ENCODE measurements at places on chromosomes 2 and 18.

DNA sequence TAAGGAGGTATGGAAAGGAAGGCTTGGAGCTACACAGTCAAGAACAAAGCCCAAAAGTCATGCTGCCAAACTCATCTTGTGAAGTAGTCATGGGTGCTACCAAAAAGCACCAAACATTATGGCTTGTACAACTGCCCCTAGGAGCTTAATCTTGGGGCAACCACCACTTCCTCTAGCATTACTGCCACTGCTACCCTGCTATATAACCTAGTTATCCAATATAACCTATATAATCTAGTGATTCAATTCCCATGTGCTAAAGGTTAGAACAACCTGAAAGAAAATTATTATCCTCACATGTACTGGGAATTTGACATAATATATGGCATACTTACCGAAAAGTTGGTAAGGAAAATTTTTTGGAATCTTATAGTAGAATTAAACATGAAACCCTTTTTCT, 102.6 kb upstream of the RBBP8 start:
- no peak for DNase-seq

- DNase-seq, result no peak
Measured at GRCh38 chr18:79229431-79229830, 160.2 kb downstream of the ATP9B start.

- no peak for DNase-seq
Measured at GRCh38 chr2:150595803-150596470, 108.5 kb upstream of the RND3 start.

DNA sequence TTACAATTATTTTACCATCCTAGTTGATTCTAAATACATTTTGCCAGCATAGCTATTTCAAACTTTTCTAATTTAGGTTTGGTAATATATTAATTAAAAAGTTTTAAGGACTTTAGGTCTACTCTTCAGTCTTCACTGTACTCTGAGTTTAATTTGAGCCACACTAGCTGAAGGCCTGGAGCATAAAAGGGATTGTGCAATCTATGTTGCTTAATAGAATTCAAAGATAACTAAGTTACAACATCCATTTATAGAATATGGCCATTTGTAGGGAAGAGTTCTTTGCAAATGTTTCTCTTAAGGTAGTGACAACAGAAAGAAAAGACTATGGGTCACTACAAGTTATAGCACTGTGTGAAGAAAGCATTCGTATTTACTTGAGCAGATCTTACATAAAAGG, 702.2 kb upstream of the NRXN1 start:
- DNase-seq, result no peak

- DNase-seq, result peak; percentile 29
Measured at GRCh38 chr2:25606892-25607291, 66.5 kb downstream of the DTNB start.

GRCh38 chr2:197286805-197287595, 23.6 kb downstream of the ANKRD44 start:
- DNase-seq, result peak; percentile 28

- no peak for DNase-seq
Measured at GRCh38 chr2:33650171-33650570, 51.1 kb upstream of the FAM98A start.

DNA sequence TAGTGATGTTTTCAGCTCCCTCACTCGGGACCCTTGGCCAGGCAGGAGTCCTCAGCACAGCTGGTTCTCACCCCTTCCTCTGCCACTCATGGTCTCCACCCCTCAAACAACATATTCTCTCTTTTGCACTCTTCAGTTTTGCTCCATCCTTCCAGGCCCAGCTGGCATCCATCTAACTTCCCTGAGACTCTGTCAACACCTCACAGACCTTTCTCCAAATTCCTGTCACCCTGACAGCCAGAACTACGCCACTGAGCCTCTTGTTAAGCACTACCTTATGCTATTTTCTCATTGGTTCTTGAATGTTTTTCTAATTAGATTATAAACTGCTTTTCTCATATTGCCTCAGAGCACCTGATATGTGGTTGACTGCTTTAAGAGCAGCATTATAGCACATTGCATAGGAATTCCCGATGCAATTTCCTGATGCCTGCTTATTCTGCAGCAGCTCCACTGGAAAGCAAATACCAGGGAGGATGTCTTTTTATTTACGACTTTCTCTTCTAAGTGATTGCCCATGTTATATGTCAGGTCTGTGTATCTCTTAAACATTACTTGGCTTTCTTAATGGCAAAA, 12.4 kb upstream of the INO80C start:
- DNase-seq, result no peak

DNA sequence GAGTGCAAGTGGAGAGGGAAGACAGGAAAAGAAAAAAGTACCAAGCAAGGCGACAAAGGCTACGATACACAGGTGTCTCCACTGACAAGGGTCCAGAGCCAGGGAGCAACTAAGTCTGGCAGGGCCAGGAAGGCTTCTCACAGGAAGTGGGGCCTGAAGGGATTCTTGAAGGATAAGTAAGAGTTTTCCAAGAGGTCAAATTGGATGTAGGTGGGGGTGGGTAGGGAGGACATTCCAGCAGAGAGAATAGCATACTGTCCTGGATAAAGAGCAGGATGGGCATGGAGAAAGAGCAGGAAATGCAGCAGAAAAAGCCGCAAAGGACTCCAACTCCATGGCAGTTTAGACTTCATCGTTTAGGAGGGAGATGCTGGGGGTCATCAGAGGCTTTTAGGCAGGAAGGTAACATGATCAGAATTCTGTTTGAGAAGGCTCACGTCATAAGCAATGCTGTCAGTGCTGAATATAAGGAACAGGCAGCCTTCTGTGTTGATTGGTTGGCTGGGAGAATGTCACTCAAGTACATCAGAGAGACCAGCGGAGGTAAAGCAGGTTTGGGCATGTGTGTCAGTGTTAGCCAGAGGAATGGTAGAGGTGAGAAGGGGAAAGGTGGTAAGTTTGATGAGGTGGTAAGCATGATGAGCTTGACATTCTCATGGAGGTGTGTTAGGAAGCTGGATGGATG, 35.1 kb downstream of the ARHGAP25 start:
- no peak for DNase-seq

DNA sequence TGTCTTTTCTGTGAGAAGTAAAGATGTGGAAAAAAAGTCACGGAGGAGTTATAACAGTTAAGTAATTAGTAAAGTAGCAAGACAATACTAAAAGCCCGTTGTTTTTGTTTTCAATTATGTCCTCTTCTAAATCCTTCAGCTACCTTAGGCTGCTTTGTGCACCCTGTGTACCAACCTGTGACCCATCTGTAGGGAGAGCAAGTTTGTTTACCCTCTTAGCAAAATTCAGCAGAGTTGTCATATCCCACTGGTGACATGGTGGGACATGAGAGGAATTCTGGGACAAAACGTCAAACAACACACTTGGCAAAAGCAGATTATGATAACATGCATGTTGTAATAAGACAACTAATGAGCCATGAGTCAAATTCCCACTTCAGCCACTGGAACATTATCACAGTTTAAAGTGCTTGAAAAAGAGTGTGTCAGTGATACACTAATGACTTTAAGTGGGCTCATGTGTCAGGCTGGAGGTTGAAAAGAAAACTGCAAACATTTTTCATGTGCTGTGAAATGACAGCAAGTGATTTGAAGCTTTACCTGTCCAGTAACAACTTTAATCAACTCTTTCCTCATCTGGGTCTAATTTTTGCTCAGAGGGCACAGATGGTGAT, 392.8 kb upstream of the ACVR2A start:
- no peak for DNase-seq

DNA sequence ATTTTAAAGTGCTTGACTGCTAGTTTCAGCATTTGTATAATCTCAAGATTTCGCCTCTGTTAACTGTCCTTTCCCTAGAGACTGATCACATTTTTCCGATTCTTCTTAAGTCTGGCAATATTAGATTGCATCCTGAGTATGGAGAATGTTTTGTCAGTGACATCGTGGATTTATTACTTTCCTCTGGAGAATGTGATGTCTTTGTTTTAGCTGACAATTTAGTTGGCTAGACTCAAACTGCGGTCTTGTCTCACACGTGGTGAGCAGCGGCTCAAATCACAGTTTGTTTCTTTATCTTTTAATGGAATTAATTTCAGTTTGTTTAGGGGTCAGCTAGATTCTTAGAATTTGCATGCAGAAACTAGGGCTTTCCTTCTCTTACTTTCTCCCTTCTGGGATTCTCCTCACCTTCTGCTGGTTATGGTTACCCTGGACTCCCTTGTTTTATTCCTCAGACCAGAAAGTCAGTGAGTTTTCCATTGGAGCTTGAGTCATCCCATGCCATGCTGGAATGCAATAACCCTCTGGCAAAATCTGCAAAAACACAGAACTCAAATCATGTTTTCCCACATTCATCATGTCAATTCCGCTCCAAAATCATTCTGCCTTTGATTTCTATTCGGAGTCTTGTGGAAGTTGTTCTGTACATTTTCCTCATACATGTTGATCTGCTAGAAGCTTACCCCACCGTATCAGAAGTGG, 327.2 kb upstream of the TRIB2 start:
- DNase-seq, result no peak

- no peak for DNase-seq
Measured at GRCh38 chr18:29188760-29189159, 1011.8 kb upstream of the CDH2 start.

DNA sequence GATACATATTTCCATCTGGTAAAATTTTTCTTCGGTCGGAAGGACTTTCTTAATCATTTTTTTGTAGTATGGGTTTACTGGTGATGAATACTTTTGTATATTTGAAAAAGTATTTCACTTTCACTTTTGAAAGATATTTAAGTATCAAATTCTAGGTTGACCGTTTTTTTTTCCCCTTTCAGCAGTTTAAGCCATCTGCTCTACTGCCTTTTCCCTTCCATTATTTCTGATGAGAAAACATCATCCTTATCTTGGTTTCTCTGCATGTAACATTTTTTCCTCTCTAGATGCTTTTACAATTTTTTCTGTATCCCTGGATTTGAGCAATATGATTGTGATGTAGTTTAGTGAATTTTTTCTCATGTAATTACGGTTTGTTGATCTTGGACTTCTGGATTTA, 87.0 kb downstream of the MTX2 start:
- no peak for DNase-seq

DNA sequence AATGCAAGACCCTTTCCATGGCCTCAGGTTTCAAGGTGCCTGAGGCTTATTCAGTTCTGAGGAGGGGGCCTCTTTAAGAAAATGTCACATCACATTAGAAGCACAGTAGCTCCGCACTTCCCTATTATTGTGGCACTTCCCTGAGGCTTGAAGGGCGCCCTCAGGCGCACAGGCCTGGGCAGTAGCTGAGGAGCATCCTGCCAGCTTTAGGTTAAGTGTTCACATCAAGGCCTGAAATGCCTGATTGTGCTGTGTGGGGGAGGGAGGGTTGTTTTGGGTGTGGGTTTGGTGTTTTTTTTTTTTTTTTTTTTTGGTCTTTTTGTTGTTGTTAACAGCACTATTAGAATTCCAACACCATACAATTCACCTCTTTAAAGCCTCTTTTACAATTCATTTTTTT, 107.9 kb downstream of the CABLES1 start:
- no peak for DNase-seq

GRCh38 chr2:120748741-120749140, 13.1 kb downstream of the GLI2 start:
- DNase-seq, result no peak

- no peak for DNase-seq
Measured at GRCh38 chr2:142478206-142478605, 347.4 kb upstream of the LRP1B start.

DNA sequence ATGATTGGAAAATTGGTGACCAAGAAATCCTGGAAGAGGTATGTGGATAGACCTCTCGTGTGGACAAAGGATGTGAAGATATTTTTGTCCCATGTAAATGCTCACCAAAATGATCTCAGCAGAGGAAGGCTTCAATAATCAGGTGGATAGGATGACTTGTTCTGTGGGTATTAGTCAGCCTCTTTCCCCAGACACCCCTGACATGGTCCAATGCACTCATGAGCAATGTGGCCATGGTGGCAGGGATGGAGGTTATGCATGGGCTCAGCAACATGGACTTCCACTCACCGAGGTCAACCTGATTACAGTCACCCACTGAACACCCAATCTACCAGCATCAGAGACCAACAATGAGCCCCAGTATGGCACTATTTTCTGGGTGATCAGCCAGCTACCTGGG, 20.2 kb downstream of the CHRNA1 start:
- DNase-seq, result no peak

DNA sequence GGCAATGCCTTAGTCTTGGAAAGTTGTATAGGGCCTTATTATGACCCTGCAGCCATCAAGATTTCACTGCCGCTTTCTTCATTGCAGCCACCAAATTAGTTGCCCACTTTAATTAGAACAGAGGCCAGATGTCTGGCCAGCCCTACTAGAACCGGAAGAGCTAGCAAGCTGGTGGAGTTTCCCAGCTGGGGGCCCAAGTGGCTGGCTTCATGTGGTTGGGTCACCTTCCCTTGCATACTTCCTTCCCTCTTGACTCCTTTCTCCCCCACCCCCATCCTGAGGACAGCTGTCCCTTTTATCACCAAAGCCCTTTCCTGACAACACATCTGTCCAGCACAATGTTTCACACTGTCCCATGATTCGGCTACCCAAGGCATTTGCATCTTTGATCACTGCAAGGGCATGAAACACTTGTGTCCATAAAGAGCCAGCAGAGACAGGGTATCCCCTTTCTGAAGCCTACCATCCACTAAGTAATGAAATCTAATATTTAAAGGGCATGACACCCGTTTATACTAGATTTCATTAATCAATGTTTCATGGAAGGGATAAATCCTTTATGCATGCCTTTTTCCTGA, 187.2 kb downstream of the BCL11A start:
- DNase-seq, result no peak

DNA sequence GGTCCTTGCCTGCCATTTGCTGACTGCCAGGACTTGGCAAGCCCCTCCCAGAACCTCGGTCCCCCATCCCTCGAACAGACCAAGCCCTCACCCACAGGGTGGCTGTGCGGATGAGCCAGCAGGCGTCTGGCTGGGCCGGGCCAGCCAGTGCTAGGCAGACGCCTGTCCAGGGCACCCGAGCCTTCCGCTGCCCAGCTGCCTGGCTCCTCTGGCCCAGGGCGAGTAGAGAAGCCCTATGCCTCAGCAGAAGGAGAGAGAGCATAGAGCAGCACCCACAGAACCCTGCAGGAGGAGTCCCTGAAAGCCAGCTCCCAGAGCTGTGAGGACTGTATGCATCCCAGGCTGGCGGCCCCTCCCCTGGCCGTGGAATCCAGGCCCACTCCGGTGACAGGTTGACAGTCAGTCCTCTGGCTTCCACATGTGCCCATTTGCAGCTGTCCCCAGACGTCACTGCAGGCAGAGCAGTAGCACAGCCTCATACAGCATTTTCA, 62.1 kb upstream of the GLI2 start:
- no peak for DNase-seq

- DNase-seq, result no peak
Measured at GRCh38 chr2:189188115-189188805, 8.7 kb upstream of the COL5A2 start.

- DNase-seq, result no peak
Measured at GRCh38 chr18:75477900-75478299, 50.4 kb upstream of the SMIM21 start.

DNA sequence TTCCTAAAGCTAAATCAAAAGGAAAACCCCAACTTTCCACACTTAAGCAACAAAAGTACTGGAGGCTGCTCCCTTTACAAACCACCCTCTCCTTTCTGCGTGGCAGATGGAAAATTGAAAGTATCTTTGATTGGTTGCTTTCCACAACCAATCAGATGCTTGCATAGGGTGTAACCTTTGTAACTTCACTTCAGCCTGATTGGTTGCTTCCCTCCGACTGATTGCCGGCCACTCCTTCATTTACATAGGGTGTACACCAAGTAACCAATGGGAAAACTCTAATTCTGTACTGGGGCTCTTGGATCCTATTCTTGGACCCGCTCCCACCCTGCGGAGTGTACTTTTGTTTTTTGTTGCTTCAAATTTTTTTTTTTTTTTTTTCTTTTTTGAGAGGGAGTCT, 297.7 kb downstream of the NCKAP5 start:
- no peak for DNase-seq

Data from LoVo (cell line).